Fibroblast of villous mesenchyme (primary cell): ENCODE measurements at places on chromosomes 12 and 14. TPM values are rescaled to one million over a fixed set of nuclear protein-coding genes. Genes with fewer than 3 reads are reported as not detected.

HSPB8 gene
- 11.6 and 22.0 TPM in 2 replicates for total RNA-seq

DNA sequence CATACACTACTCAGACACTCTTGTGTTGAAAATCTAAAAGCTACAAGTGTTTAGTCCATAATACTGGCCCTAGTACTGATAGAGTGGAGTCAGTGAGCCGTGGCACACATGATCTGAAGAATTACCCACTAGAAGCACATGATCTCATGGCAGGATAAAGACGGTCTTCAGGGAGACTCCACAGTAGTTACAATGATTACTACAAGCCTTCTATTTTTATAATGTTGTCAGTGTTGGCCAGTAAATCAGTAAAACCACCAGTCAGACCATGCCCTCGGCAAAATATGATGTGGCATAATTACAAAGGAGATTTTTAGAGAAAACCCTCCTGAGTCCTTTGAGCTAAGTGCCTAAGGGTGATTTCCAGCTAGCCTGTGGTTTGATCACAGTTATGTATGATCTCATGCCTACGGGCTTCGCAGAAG is 114.9 kb downstream of the PDZRN4 start:
- DNase-seq = no peak

GRCh38 chr12:6975297-6976032 is 4.8 kb downstream of the EMG1 start:
- DNase-seq = no peak

GRCh38 chr12:32777159-32777558 is 21.5 kb upstream of the YARS2 start:
- no peak for DNase-seq

ATN1 gene
- total RNA-seq = 11.3 and 16.4 TPM in 2 replicates

GRCh38 chr12:132776816-132777568 is 15.4 kb upstream of the ANKLE2 start:
- peak; percentile 64 for DNase-seq

GRCh38 chr14:22384167-22384549 is 204.9 kb downstream of the DAD1 start:
- DNase-seq = no peak
